H9 (cell line): ENCODE measurements at places on chromosomes 1 and 21.
A peak's percentile ranks its signal among the peaks of the same experiment; 100 is the strongest.

- DNase-seq = peak; percentile 8
Measured at GRCh38 chr1:223227486-223228196, 84.6 kb upstream of the TLR5 start.

DNA sequence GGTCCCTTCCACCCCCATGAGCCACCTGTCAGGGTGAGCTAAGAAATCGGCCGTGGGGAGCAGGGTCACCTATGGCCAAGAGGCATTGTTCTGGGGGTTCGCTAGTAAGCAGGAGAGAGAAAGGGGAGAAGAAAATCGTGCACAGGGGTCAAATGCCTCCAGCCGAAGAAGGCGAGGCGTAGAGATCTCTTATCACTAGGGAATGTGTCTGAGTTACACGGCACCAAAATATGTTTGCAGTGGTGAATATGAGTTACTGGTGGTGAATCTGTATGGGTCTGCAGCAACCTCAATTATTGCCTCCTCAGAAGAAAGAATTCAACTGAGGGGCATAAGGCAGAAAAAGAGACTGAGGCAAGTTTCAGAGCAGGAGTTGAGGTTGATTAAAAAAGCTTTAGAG lies 54.2 kb upstream of the RABGAP1L start:
- DNase-seq = no peak

GRCh38 chr21:41923186-41923585 lies 30.6 kb downstream of the C2CD2 start:
- DNase-seq = no peak

DNA sequence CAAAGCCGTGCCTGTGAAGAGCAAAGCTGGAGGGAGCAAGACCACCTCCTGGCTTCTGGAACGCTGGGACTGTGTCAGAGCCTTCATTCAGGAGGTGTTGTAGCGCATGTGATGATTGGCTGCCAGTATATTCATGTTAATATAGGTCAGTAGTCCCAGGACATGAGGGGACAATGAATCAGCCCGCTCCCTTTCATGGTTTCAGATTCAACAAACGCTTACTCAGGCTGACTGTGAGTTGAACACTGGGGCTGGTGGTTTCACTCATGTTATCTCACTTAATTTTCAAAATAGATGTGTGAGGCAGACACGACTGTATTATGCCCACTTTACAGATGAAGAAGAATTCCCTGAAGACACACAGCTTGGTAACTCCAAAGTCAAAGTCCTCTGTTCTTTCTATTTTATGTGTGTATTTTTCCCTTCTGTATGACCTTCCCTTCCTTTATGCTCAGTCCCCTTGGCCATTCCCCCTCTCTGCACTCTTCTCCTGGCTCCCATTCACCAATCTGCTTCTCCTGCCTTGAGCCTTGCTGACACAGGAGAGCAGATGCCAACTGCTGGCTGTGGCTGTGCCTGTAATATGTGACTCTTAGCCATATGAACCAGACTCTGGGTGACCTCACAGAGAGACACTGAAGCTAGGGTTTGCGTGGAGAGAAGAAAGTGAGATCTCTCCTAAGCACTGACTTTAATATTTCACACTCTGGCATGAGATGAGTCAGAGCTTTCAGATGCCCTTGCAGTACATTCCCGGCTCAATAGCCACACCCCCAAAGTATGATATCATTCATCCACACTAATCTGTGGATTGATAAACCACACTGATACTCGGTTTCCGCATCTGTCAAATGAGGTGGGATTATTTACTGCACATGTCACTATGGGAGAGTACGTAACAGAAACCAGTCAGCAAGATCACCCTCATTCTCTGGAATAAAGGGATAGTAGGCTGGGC lies 31.4 kb upstream of the KIRREL1 start:
- no peak for DNase-seq
